ENCODE measurements at places on chromosomes 4 and X. TPM values are rescaled to one million over a fixed set of nuclear protein-coding genes. Genes with fewer than 3 reads are reported as not detected.
A peak's percentile ranks its signal among the peaks of the same experiment; 100 is the strongest.

- DNase-seq = no peak
These were observed 33.8 kb downstream of the CRLF2 start for GRCh38 chrX:1178580-1179057.

- no peak for DNase-seq
These were observed 2.2 kb downstream of the SPP1 start for GRCh38 chr4:87977521-87978278.

DNA sequence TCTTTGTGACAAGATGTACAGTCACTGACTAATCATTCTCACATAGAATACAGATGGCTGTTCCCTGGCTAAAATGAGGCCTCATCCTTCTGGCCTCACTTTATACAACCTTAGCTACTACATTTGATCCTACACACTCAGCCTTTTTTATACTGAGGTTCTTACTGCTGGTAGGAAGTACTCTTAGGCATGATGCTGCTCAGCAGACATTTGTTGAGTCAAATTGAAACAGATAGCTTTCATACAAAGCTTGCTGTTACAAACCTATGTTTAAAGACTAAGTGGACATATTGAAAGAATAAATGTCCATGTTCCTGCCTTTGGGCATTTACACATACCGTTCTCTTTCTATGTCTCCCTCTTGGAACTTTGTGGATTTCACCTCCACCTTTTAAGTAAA, 154.9 kb downstream of the NPFFR2 start:
- no peak for DNase-seq

GRCh38 chr4:188722911-188723310, 583.7 kb downstream of the TRIML1 start:
- DNase-seq = no peak

- no peak for DNase-seq
These were observed 128.8 kb downstream of the RAB28 start for GRCh38 chr4:13355111-13355880.

ADH7 gene
- not detected for total RNA-seq

PCDH11X gene
- total RNA-seq = under 0.01 TPM

GRCh38 chr4:106584337-106584989, 215.9 kb upstream of the GIMD1 start:
- DNase-seq = no peak

PDLIM3 gene
- total RNA-seq = under 0.01 TPM

GRCh38 chr4:119211867-119212233, 663 bp upstream of the USP53 start:
- DNase-seq = no peak

DNA sequence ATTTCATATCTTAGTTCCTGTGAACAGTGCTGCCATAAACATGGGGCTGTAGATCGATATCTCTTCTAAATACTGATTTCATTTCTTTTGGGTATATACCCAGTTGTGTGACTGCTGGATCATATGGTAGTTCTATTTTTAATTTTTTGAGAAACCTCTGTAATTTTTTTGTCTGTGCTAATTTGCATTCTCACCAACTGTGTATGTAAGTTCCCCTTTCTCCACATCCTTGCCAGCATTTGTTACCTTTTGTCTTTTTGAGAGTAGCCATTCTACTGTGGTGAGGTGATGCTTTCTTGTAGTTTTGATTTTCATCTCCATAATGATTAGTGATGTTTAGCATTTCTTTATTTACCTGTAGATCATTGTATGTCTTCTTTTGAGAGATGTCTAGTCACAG, 2086.5 kb upstream of the TENM3 start:
- no peak for DNase-seq

DNA sequence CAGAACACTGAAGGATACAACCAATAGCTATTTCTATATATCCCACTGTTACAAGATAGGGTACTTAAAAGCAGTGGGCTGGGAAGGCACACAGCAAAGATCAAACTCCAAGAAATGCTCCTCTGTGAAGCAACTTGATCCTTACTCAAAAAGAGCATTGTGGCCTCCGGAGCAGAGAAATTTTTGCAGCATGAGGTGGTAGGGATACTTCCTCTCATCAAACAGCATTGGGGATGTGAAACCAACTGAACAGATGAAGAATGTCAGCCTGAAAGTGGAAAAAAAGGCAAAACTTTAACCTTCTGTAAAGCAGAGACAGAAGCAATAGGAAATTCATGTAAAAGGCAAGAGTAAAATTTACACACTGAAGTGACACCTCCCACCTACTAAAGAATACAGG, 92.2 kb downstream of the HUWE1 start:
- no peak for DNase-seq

DNA sequence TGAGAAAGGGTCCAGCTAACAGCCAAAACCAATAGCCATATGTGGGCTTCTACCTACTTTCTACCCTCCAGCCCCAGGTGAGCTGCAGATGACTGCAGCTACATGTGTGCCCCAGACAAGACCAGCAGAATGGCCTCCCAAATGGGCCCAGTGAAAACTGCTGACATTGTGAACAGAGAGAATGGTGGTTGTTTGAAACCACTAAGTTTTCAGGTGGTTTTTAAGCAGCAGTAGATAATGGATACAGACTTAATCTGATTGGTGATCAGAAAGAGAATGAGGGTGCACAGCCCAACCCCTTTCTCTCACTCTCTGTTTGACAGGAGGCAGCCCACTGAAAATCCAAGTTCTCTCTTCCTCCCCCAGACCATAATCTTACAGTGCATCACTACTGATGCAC, 42.5 kb upstream of the BBS12 start:
- DNase-seq = no peak

GRCh38 chrX:120671963-120672362, 42.1 kb upstream of the C1GALT1C1 start:
- no peak for DNase-seq

GRCh38 chr4:17718471-17718870, 63.0 kb downstream of the FAM184B start:
- DNase-seq = no peak

- DNase-seq = no peak
These were observed at the start of gene ALPK1 for GRCh38 chr4:112296949-112297880. TSS of gene ALPK1 (plus strand) at chr4:112297369.

DNA sequence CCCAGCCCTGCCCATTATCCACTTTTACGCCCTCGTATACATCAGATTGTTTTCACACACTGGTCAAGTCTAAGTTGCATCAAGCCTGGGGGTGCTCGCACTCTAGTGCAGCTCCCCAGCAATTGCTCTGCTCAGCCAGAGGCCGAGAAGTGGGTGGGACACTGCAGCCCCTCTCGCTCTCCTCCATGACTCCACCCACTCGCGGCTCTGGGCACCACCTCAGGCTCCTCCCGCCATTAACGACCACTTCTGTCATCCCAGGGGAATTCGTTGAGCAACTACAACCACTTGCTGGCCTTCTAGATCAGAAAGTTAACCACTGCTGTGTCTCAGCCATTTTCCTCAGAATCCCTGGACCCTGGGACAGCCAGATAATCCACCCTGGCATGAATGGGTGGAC, 53.6 kb downstream of the ETNPPL start:
- DNase-seq = no peak

DNA sequence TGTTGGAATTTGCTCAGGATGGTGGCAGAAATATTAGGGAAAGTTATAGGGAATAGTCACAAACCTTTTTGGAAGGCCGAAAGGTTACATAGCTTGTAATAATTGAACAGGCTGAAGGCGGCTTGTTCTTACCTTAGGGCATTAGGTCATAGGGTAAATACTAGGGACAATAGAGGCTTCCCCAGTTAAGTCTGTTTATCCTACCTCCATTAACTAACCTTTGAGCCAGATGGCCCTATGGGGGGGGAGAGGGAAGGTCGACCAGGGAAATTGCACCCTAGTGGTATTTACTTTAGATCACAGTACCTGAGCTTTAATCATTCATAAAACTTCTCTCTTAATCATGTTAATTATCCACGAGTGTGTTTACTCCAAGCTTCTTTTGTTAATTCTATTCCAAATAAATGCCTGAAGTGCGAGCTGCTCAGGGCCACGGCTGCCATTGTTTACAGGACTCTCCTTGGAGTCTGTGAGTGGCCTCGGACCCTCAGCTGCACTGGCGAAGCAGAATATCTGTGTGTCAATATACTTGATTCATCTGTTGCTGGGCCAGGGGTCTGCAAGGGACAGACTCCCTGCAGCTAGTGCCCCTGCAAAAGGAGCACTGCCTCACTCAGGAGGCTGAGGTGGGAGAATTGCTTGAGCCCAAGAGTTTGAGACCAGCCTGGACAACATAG, 22.9 kb downstream of the PAGE2 start:
- no peak for DNase-seq

- DNase-seq = no peak
These were observed 165.2 kb upstream of the SLC7A11 start for GRCh38 chr4:138407329-138407728.

GRCh38 chr4:6563935-6564645, 10.9 kb upstream of the MAN2B2 start:
- DNase-seq = no peak

DNA sequence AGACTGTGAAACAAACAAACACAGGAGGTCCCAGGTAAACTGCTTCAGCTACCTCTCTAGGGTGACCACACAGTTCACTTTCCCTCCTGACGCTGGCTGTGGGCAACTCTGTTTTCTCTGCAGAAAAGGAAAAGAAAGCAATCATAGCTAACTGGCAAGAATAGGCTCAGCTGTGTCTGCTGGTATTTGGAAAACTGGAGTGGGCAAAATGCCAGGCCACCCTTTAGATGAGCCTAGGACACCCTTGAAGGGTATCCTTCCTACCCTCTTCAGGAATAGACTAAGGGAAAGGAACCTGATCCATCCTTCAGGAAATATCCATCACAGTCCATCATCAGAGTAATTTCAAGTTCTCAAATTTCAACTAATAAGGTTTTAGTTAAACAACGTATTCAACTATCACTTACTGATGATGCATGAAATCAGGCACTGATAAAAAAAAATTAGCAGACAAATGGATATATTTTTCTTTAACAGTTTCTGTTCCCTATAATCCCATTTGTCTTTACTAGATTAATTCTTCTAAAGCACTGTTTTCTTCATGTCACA, 60.9 kb downstream of the CAMK2D start:
- DNase-seq = no peak

UCP1 gene
- total RNA-seq = not detected

RRH gene
- not detected for total RNA-seq

DMRTC1 gene
- not detected for total RNA-seq

DNA sequence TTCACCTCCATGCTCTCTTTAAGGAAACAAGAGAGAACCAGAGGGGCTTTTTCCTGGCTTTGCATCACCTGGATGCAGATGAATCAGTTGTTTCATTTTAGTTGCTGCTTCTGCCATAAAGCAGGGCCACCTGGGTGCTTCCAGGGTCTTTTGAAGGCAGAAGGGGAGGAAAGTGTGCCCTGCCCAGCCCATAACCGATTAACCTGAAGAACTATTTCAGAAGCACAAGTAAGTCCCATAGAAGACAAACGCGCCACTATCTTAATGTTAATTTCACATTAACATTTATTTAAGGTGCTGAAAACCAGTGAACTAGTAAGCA, 32.1 kb downstream of the IRF2 start:
- no peak for DNase-seq

TREX2 gene
- 4.3 TPM for total RNA-seq

GRCh38 chr4:184355111-184355604, 119.2 kb downstream of the IRF2 start:
- peak; percentile 94 for DNase-seq

- DNase-seq = no peak
These were observed 18.0 kb upstream of the ZC4H2 start for GRCh38 chrX:64994131-64994798.

GRCh38 chrX:148069759-148070503, 88.8 kb downstream of the FMR1NB start:
- DNase-seq = no peak

LGI2 gene
- total RNA-seq = not detected

GRCh38 chr4:15006416-15007024, 4.2 kb downstream of the CPEB2 start:
- peak; percentile 19 for DNase-seq

DNA sequence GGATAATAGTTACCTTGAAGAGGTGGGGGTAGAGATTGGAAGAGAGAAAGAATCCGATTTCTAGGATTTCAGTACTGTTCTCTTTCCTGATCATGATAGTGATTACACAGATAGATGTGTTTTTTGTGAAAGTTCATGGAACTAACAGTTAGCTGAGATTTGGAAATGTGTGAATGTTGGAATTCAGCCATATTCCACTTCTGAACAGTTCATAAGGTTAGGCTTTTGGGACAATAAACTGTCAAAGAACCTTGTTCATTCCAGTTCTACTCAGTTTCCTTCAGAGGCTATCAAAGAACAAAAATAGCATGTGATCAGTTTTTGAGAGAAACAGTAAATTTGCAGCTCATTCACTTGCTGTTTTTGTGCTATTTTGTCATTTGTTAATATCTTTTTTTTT, 43.6 kb downstream of the RUFY3 start:
- DNase-seq = no peak

XAGE1A gene
- not detected for total RNA-seq
